ENCODE measurements at places on chromosomes 6 and 20.

GRCh38 chr6:14880052-14880451, 365.8 kb upstream of the JARID2 start:
- DNase-seq = no peak

DNA sequence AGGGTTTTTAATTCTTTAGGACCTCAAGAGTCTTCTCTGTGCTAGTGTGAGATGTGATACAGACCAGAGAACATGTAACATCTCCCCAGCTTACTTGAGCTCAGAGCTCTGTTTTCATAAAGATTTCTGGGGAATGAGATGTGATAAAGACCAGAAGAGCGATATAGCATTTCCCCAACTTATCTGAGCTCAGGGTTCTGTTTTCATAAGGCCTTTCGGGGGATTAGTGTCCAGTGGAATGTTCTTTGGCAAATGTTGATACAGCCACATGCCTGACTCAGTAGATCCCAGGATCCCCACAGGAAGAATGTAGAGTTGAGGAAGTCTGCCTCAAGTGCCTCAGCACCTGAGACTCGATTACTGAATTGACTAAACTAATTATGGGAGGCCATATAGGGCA, 18.7 kb upstream of the TOP1 start:
- DNase-seq = no peak

DNA sequence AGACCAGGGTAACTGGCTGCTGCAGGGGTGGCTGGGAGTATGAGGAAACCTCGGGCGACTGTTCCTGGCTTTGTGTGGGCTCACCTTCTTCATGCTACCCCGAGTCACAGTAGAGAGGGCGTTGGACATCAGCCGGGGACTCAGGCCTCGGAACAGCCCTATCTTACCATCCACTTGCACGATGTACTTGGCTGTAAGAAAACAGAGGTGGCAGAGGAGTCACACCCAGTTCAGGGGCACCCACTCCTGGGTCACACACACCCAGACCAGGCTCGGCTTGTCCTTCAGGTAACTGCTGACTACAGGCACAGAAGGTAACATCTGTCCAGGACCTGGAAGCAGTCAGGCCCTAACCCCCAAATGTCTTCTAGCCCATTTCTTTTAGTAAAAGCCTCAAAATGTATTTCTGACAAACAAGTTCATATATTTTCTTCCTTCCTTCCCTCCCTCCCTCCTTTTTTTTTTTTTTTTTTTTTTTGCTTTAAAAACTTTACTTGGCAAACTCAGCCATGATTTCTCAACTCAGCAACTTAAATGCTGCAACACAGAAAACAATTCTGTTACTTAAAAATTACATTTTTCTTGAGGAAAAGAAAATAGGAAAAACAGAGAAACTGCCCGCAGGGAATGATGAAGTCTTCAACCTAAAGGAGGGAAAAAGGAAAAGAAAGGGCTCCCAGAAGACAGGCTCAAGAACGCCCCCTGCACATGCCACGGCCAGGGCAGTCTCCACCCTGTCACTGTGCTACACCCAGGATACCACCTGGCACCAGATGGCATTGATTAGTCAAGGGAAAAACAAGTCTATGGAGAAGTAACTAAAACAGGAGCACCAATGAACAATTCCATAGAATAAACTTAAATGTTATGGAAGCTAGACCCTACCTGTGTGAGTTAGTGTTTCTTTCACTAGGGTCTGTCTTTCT, 7.3 kb downstream of the MTCH1 start:
- no peak for DNase-seq

DNA sequence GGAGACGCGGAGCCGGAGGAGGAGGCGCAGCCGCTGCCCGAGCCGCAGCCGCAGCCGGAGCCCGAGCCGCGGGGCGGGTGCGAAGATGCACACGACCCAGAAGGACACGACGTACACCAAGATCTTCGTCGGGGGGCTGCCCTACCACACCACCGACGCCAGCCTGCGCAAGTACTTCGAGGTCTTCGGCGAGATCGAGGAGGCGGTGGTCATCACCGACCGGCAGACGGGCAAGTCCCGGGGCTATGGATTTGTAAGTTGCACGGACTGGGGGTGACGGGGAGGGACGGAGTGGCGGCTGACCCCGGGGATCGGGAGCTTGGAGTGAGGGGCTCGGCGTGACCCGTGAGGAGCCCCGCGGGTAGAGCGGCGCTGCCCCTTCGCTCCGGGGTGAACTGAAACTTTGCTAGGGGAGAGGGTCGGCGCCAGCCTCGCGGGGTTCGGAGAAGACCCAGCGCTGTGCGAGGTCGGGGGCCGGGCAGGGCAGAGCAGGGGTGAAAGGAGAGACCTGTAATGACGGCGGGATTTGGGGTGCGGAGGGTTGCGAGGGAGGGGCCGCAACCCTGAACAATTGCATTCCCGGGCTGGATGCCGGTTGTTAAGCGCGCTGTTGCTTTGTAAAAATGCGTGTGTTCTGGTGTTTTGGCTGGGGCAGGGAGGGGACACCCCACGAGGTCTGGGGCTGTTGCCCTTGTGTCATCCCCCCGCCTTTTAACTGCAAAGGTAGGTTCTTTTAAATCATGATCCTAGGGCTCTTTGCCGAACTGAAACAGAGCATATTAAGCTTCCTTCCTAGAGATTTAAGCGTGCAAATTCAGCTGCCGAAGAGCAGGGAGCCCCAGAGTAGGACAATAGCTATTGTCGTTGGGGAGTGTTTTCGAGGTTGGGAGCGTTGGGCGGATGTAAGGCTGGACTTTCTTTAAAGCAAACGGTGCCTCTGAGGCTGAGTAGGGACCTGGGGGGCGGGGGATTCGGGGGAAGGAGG, 628 bp downstream of the RBM24 start:
- peak; percentile 37 for DNase-seq

All from right lung (tissue), 10 donors.